NCI-H1092 (cell line): ENCODE measurements at places on chromosomes 13 and 19.

DNA sequence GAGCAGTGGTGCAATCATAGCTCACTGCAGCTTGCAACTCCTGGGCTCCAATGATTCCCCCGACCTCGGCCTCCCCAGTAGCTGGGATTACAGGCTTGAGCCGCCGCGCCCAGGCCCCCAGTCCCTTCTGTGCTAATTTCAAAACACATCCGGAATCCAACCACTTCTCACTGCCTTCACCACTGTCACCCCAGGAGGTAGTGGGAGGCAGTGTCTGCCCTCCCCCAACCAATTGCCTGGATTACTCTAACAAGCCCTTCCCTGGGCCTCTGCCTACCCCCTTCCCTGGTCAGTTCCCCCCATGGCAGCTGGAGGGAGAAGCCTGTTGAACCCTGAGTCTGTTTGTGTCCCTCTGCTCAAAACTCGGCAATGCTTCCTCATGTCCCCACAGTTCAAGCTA is 2.3 kb downstream of the PRAM1 start:
- DNase-seq = no peak

GRCh38 chr13:69450245-69450644 is 657.4 kb upstream of the ATXN8OS start:
- no peak for DNase-seq

DNA sequence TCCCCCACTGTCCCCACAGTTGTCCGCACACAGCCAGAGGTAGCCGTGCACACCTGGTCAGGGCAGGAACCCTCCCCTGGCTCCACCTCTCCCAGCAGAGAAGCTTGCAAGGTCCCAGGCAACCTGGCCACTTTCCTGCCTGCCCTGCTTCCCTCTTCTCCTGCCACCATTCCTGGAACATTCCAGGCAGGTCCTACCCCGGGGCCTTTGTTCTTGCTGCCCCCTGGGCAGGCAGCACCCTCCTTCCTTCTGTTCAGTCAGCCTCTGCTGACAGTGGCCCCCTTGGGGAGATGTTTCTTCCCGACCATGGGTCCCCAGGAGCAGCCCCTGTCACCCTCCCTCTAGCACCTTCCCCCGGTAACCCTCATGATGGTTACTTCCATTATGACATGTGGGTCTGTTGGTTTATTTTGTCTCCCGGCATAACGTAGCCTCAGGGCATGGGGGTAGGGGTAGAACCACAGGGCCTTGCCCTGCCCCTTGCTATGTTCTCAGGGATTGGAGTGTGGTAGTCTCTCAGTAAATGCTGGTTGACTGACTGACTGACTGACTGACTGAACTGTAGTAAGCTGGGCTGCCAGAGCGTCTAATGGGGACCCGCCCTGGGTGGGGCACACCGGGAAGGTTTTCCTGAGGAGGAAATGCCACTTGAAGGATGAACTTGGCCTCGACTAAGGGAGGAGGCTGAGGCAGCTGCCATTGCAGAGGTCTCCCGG is 10.8 kb downstream of the PAK4 start:
- DNase-seq = no peak

- no peak for DNase-seq
Observed at GRCh38 chr19:16509141-16510061, 13.2 kb downstream of the C19orf44 start.

- no peak for DNase-seq
Observed at GRCh38 chr19:56837492-56838023, 3.0 kb downstream of the PEG3 start.
